A549 (cell line): ENCODE measurements at places on chromosomes 2 and 18.

DNA sequence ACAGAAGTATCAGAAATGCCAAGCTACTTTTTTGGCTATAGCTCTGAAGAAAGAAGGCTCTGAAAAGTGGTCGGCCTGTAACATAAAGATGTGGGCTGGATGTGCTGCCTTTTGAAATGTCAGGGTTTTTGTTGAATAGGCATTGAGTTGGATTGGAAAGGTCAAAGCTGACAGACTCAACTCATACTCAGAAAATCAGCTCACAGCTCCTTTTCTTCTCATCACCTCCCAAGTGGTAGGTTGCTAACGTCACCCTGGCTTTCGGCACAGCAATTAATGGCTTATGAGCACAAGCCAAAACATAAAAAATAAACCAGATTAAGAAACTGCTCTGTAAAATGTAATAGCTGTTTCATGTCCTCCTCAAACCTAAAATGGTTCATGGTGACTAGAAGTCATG, 68.3 kb downstream of the KCNF1 start:
- no peak for DNase-seq

GRCh38 chr2:2827046-2827636, 496.1 kb upstream of the MYT1L start:
- no peak for DNase-seq

- no peak for DNase-seq
These were observed 135.8 kb upstream of the OSR1 start for GRCh38 chr2:19494241-19494640.

- DNase-seq: no peak
These were observed 33.9 kb upstream of the CCDC102B start for GRCh38 chr18:68764016-68764415.

GRCh38 chr2:174522553-174522952, 35.7 kb upstream of the GPR155 start:
- no peak for DNase-seq
